ENCODE measurements at places on chromosomes 2 and 18.
A peak's percentile ranks its signal among the peaks of the same experiment; 100 is the strongest.

DNA sequence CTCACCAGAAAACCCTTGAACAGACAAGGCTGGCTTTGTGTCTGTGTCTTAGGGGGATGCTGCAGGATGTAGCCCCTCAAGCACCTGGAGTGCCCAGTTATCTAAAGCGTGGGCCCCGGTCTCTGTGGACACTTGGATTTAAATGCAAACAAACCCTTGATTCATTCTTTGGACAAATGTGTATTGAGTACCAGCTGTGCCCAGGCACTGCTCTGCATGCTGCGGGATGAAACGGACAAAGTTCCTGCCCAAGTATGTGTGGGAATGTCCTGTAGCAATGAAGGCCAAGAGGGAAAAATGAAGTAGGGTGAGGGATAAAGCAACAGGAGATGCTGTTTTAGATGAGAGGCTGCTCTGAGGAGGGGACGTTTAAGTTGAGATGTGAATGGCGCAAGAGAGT, 53.9 kb downstream of the BOLA3 start:
- DNase-seq, result no peak

GRCh38 chr18:13582178-13582670, 144.1 kb downstream of the FAM210A start:
- no peak for DNase-seq

GRCh38 chr18:27656905-27657304, 471.8 kb upstream of the CHST9 start:
- DNase-seq, result no peak

DNA sequence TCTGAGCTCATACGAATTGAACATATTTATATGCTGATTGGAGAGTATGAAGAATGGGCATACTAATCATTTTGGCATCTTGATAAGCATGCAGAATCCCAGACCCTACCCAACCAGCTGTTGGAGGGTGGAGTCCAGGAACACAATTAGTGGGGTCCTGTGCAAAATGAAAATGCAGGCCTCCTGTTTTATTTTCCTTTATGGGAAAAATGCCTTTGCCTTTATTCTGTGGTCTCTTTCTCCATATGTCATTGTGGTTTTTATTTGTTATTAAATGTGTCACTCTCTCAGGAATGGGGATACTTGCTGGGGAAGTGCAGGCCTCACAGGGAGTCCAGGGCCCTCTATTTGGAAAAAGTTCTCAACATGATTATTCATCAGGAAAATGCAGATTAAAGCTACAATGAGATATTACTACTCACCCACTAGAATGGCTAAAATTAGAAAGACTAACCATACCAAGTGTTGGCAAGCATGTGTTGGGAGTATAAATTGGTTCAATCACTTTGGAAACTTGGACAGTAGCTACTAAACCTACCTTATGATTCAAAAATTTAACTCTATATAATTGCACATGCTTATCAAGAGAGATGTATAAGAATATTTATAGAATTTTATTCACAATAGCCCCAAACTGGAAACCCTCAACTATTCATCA, 223.1 kb upstream of the FBXO11 start:
- no peak for DNase-seq

DNA sequence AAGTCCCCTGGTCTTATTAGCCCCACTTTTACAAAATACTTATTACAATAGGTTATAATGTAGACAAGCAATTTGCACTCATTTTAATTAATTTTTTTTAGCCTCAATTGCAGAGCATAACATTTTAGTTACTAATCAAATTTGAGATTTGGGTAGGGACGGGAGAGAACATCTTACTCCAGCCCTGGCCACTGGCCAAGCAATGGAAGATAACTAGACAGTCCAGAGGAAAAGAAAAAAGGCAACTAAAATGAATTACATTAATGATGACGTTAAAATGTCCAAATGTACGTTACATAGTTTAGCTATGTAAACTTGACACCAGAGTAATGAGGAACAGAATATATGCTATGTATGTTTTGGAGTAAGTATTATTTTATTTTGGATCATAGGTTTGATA, 11.0 kb upstream of the CAVIN2 start:
- DNase-seq, result no peak

- DNase-seq, result no peak
These were observed 44.4 kb downstream of the ACVR1 start for GRCh38 chr2:157831573-157832315.

- DNase-seq, result peak; percentile 15
These were observed 31.0 kb upstream of the TNS1 start for GRCh38 chr2:218033590-218034496.

DNA sequence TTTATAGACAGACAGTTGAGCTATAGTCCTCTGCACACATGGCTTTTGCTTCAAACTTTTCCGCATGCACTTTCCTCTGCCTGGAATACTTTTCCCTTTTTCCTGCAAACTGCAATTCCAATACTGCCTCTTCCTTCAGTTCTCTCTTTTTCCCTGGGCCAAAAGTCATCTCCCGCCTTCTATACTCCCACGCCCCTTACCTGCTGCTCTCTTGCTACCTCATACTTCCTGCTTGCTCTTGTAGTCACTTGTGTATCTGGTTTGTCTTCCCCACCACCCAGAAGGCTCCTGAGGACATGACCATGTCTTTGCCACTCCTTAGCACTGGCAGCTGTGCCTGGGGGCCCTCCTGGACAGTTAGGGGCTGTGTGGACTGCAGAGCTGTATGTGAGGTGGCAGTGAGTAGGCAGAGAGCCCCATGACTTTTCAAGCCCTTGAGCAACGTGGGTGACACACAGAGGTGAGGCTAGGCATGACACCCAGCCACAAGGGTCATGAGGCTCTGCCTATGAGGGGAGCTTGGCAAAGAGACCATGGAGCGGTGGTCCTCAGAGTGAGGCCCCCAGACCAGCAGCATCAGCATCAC, 23.2 kb downstream of the SPEG start:
- peak; percentile 20 for DNase-seq

DNA sequence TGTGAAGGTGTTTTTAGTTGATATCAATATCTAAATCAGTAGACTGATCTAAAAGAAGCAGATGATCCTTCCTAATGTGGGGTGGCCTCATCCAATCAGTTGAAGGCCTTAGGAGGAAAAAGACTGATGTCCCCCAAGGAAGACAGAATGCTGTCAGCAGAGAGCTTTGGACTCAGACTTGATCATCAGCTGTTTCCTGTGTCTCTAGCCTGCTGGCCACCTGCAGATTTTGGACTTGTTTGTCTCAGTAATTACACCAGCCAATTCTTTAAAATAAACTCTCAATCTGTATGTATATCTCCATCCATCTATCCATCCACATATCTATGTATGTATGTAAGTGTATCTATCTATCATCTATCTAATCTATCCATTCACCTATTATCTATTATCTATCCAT, 301.3 kb downstream of the LPIN1 start:
- DNase-seq, result no peak

DNA sequence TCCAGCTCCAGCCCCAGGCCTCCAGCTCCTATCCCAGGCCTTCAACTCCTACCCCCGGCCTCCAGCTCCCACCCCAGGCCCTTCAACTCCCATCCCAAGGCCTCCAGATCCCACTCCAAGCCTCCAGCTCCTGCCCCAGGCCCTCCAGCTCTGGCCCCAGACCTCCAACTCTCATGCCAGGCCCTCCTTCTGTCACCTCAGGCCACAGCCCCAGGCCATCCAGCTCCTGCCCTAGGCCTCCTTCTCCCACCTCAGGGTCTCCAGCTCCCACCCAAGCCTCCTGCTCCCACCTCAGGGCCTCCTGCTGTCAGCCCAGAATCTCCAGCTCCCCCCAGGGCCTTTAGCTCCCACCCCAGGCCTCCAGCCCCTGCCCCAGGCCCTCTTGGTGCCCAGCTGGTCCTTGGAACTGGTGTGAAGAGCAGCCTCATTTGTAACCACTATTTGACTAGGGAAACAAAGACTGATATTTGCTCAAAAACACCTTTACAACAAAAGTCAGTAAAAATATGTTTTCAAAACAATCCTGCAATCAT, 67.8 kb upstream of the SALL3 start:
- DNase-seq, result no peak

- peak; percentile 45 for DNase-seq
These were observed 3.5 kb upstream of the RNPEPL1 start for GRCh38 chr2:240564561-240565332.

DNA sequence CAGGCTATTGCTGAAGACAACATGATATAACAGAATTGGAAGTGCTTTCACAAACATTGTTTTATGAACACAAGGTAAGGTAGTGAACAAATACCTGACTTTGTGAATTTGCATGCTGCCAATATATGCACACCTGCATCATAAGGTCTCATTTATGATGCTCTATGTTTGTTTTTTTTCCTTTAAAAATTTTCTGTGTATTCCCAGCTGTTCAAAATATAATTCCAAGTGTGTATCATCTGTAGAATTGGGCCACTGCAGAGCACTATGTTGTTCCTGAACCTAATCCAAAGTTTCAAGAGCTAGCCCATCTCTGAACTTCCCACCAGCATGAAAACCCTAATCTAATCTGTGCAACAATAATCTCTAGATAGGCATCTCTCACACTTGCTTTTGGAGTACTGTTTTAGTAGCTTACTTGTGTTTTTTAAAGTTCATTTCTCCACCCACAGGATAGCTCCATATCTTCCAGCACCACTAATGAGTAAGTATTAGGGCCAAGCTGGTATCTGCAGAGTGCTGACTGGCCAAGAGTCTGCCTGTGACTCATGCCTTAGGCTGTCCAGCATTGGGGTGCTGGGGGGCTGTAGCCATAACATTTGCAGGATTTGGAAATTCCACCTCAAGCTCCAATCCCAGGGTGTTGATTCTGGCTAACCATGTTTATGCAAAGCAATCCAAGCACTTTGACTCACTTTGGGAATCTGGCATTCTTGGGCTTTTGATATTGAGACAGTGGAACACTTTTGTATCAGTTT, 208.2 kb upstream of the REV1 start:
- no peak for DNase-seq
